Cardiac ventricle fibroblast (primary cell): ENCODE measurements at places on chromosomes 3 and 15. TPM values are rescaled to one million over a fixed set of nuclear protein-coding genes. Genes with fewer than 3 reads are reported as not detected.

Gene CTXN2
- total RNA-seq, result not detected in 2 replicates

Gene TRIM59
- total RNA-seq, result 5.2 and 5.6 TPM in 2 replicates

Gene RPL14
- total RNA-seq, result 689 and 727 TPM in 2 replicates

Gene C15orf39
- 10.7 and 11.5 TPM in 2 replicates for total RNA-seq

Gene ANKRD34C
- not detected in 2 replicates for total RNA-seq

Gene PSMD6
- 46.8 and 51.5 TPM in 2 replicates for total RNA-seq

Gene PTX3
- total RNA-seq, result 457 and 493 TPM in 2 replicates

Gene SLCO3A1
- 17.2 and 18.6 TPM in 2 replicates for total RNA-seq

Gene SV2B
- total RNA-seq, result 0.87 and 0.93 TPM in 2 replicates

Gene CHST2
- 90.7 and 95.0 TPM in 2 replicates for total RNA-seq

Gene PML
- total RNA-seq, result 189 and 197 TPM in 2 replicates

Gene LTK
- not detected in 2 replicates for total RNA-seq

Gene GUCA1C
- not detected in 2 replicates for total RNA-seq

Gene ENTPD3
- total RNA-seq, result 0.06 and 0.15 TPM in 2 replicates

Gene PAQR5
- 0.94 and 1.5 TPM in 2 replicates for total RNA-seq

Gene STRA6
- 0.44 TPM in 1 of 2 replicates, not detected in the other for total RNA-seq

Gene CYP8B1
- not detected in 2 replicates for total RNA-seq

Gene CLDN16
- not detected in 2 replicates for total RNA-seq

Gene MUSTN1
- total RNA-seq, result not detected in 2 replicates

Gene TTLL13
- total RNA-seq, result not detected in 2 replicates

Gene ACTC1
- not detected in 2 replicates for total RNA-seq

Gene CLDN18
- total RNA-seq, result not detected in 2 replicates

Gene CLASP2
- total RNA-seq, result 13.5 and 24.3 TPM in 2 replicates

Gene TM4SF4
- not detected in 2 replicates for total RNA-seq

Gene FBXW12
- not detected in 2 replicates for total RNA-seq

Gene CD200R1L
- total RNA-seq, result not detected in 2 replicates

Gene GAP43
- total RNA-seq, result 1.9 and 4.9 TPM in 2 replicates

Gene ACKR2
- total RNA-seq, result 0.39 and 1.00 TPM in 2 replicates

Gene RAD54L2
- total RNA-seq, result 7.2 and 7.5 TPM in 2 replicates

Gene SCG3
- total RNA-seq, result 0.05 TPM in 1 of 2 replicates, not detected in the other

Gene PAK6
- not detected in 2 replicates for total RNA-seq

Gene NBEAL2
- total RNA-seq, result 0.87 and 2.3 TPM in 2 replicates

Gene ERICH6
- not detected in 2 replicates for total RNA-seq

Gene FSIP1
- 0.20 and 0.25 TPM in 2 replicates for total RNA-seq
